ENCODE measurements at places on chromosomes 4 and X. TPM values are rescaled to one million over a fixed set of nuclear protein-coding genes. Genes with fewer than 3 reads are reported as not detected.

UGT8 gene
- total RNA-seq = 1.4 TPM

HPSE gene
- total RNA-seq = 12.3 TPM

GRCh38 chr4:185938654-185939053, 126.7 kb upstream of the SORBS2 start:
- H3K27ac ChIP-seq = no peak overlapping the region
- no peak for ATAC-seq
- H3K4me1 ChIP-seq = no peaks in the 10 kb centered on the region

GRCh38 chrX:78643096-78643495, 16.0 kb downstream of the RTL3 start:
- ATAC-seq = no peak
- H3K27ac ChIP-seq = no peak overlapping the region
- no peak overlapping the region for H3K4me3 ChIP-seq
- H3K36me3 ChIP-seq = no peaks in the 10 kb centered on the region
- H3K27me3 ChIP-seq = no peaks in the 10 kb centered on the region

- H3K4me3 ChIP-seq = no peak overlapping the region
- no peak for ATAC-seq
- H3K27me3 ChIP-seq = peaks cover 6% of the 10 kb centered on the region
- no peaks in the 10 kb centered on the region for H3K4me1 ChIP-seq
- H3K36me3 ChIP-seq = no peaks in the 10 kb centered on the region
These were observed 899 bp upstream of the TMPRSS11D start for GRCh38 chr4:67884701-67885100.

GRCh38 chr4:139743027-139743426, 77.4 kb downstream of the MGST2 start:
- peaks cover 3% of the 10 kb centered on the region for H3K27me3 ChIP-seq
- no peak overlapping the region for H3K27ac ChIP-seq
- H3K36me3 ChIP-seq = no peaks in the 10 kb centered on the region
- H3K4me3 ChIP-seq = no peak overlapping the region
- no peaks in the 10 kb centered on the region for H3K4me1 ChIP-seq

DNA sequence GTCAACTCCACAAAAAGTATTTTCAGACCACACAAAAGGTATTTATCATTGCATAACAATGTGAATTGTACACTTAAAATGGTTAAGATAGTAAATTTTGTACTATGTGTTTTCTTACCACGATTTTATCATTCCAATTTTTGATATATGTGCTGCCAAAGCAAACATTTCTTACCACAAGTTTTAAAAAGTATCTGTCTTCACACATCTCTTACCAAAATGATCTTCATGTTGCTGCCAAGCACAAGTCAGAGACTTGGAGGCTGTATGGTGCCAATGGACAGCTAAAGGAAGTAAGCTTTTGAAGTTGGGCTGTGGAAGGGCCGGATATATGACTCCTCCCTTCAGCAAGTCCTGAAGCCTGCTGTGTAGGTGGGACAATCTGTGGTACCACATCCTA, 67.9 kb downstream of the TMLHE start:
- H3K4me3 ChIP-seq = no peak overlapping the region
- H3K4me1 ChIP-seq = no peaks in the 10 kb centered on the region
- no peak for ATAC-seq
- H3K36me3 ChIP-seq = peaks cover 47% of the 10 kb centered on the region
- H3K27ac ChIP-seq = no peak overlapping the region

Data from activated T-helper 17 cell treated with anti-CD3 and anti-CD28 coated beads, Interleukin-2, amount 50 U/mL, for 72 hours (primary cell).